ENCODE measurements at places on chromosomes 7 and 10.
A peak's percentile ranks its signal among the peaks of the same experiment; 100 is the strongest.

- DNase-seq: no peak
Observed at GRCh38 chr10:61919646-61920215, 18.2 kb downstream of the ARID5B start.

DNA sequence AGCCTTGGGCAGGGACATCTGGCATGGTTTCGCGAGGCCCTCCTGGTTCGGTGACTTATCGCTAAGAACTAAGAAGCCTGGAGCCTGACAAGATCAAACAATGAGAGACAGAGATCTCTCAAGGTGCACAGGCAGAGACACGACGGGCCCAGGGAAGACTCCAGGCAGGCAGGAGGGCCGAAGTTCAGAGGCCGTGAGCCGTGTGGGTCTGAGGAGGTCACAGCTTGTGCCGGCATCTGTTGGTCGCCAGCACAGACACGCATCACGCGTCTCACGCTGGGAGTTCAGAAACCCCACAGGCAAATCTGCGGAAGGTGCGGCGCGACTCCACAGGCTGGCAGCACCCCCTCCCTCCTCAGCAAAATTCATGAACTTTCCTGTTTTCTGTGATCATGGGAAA lies 314.0 kb downstream of the DNAJB6 start:
- DNase-seq: no peak

DNA sequence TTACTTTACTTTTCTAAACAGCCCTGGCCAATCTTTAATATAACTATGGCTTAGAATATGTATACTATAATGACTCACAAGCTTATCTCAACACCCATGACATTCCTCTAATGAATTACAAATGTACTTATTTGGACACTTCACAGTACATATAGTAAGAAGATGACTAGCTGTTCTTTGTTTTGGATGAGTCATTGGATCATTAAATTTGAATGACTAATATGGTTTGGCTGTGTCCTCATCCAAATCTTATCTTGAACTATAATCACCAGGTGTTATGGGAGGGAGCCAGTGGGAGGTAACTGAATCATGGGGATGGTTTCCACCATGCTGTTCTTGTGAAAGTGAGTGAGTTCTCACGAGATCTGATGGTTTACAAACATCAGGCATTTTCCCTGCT lies 807.5 kb upstream of the SORCS1 start:
- no peak for DNase-seq

DNA sequence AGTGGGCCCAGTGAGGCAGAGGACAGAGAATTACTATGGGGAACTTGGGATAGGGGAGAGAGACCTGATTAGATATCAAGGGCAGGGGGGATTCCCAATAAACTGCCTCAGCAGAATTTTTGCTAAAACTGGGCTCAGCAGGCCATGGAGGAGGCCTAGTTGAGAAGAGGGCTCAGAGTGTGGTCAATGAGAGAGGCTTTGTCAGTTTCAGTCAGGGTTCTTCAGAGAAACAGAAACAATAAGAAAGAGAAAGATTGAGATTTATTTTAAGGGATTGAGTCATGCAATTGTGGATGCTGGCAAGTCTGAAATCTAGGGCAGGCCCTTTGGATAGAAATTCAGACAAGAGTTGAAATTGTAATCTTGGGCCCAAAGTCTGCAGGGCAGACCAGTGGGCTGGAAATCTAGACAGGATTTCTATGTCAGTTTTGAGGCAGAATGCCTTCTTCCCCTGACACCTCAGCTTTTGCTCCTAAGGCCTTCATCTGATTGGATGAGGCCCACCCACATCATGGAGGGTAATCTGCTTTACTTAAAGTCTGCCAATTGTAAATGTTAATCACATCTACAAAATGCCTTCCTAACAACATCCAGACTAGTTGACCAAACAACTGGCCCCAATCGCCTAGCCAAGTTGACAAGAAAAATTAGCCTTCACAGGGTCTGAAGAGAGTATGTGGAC lies 33.5 kb upstream of the CCSER2 start:
- DNase-seq: no peak

DNA sequence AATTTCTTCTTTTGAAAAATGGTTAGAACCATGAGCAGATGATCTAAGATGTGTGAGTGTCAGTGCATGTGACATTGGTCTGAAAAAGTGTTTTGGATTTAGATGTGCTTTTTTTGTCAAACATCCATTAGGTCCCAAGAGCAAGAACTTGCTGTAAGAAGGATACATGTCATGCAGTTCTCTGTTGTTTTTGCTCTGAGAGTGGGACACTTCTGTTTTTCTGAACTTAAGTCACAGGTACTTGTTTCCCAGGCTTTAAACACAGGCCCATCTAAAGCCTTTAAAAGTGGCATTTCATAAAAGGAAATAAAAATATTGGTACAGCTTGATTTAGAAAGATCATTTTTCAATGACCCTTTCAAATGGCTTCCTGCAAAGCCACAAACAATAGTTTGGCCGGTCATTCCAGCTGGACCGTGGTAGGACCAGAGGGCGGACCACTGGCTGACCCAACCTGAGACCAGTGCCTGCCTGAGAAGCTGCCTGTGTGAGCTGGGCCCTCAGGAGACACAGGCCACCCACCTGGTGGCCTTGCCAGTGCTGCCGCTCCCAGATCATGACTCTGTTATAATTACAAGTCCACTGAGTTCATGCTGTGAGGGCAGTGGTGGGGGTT lies 92.7 kb downstream of the EEPD1 start:
- no peak for DNase-seq

GRCh38 chr7:90690159-90690858 lies 94.2 kb downstream of the CDK14 start:
- DNase-seq: no peak

- DNase-seq: peak; percentile 78
Observed at GRCh38 chr7:4745971-4746919, 29.2 kb upstream of the AP5Z1 start.

DNA sequence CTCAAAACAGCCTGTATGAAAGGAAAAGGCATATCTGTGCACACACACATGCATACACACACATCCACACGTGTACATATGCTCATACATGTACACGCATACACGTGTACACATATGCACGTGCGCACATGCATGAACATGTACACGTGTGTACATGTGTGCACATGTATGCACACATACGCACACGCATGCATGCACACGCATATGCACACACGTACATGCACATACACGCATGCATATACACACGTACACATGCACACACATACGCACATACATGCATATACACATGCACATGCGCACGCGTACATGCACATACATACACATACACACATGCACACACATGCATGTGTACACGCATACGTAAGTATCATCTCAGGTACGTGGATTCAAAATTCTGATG lies 19.4 kb downstream of the DIP2C start:
- no peak for DNase-seq

- DNase-seq: no peak
Observed at GRCh38 chr7:130345136-130345535, 520 bp downstream of the CPA5 start.

- no peak for DNase-seq
Observed at GRCh38 chr7:16758036-16758435, 4.5 kb downstream of the TSPAN13 start.

DNA sequence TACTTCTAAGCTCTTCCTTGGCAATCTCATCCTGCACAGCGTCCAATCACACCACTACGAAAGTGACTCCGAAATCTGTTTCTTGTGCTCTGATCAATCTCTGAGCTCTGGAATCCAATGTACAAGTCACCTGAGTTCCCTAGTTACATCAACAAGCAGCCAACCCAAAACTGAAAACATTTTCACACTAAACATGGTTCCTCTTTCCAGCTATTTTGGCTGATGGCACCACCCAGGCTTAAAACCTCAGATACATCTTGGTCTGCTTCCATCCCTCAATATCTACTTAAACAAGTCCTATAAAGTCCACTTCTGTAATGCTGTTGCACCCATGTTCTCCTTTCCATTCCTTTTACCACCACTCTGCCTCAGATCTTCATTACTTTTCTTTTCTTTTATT lies 3.6 kb downstream of the BLOC1S2 start:
- no peak for DNase-seq

GRCh38 chr7:106770191-106770590 lies 94.9 kb upstream of the PIK3CG start:
- DNase-seq: no peak

- no peak for DNase-seq
Observed at GRCh38 chr10:132224343-132225072, 37.8 kb downstream of the DPYSL4 start.

DNA sequence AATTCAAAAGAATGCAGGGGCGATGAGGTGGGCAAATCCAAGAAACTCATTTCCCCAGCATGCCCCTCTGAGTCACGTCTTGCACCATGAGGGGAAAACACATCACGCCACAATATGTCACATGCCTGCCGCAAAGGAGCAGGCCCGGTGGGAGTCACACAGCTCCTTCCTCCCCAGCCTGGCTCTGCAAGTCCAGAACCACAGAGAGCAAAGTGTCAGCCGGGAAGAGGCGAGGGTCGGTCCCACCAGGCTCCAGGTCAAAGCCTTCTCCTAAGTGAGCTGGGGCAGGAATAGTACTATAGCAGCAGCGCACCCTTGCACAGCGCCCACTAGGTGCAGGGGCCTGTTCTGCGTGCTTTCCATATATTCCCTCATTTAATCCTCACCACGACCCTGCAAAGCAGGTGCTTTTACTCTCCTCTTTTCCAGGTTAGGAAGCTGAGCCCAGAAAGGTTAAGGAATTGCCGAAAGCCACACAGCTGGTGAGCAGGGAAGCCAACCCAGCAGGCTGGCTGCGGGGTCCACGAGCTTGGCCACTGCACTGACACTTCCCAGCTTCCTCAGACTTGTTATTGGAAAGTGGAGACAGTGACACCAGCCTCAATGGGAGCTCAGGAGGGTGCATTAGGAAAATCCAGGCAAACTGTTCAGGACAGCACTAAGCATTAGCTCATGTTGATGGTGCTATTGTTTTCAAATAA lies 94.0 kb upstream of the ZMIZ1 start:
- DNase-seq: peak; percentile 99

DNA sequence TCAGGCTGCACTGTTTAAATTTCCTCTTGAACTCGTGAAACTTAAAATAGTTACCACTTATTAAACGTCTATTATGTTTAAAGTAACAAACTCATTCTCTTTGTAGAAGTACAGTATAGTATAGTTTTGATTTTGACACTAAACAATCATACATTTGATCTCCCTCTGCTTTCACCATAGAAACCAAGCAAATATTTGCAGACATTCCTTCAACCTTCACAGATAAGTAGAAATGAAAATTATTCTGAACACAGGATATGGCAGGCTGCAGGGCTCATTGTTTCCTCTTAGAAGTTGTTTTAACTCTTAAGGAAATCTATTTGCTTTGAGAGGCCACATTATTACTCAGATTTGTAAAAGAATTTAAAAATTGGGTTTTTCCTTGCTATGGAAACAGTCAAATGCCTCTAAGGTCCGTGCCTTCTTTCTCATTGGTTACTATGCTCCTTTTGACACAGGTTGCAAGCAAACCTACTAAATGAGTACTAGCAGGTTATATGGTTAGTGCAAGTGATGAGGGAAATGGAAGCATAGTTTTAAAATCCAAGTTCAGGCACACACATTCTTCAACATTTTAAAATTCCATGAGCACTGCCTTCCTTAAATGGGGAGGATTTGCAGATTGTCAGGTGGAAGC lies 92.8 kb upstream of the FAM133B start:
- DNase-seq: no peak

DNA sequence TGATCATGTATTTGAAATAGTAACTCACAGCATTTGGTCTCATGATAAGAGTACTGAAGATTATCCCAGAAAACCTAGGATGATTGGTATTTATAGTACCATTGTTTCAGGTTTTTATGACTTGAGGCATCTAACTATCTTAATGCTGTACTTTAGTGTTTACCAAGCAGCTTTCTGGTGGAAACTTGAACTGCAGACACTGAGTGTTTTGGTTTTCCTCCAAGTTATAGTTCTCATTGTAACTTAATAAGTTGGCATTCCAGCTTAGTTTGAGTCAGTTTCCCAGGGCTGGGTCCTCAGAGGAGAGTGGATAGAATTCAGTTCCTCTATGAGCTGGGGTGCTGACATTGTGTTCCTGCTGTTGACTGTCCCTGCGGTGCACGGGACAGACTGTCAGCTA lies 50.4 kb downstream of the SEC23IP start:
- DNase-seq: no peak

GRCh38 chr7:148336411-148336810 lies 254.2 kb upstream of the C7orf33 start:
- no peak for DNase-seq

GRCh38 chr7:77289387-77289786 lies 89.8 kb upstream of the FGL2 start:
- no peak for DNase-seq

GRCh38 chr7:107232568-107233090 lies 63.8 kb downstream of the HBP1 start:
- no peak for DNase-seq

- DNase-seq: no peak
Observed at GRCh38 chr7:67341153-67341768, 344.6 kb downstream of the TYW1 start.

GRCh38 chr10:89022734-89023133 lies 32.1 kb downstream of the FAS start:
- DNase-seq: no peak

DNA sequence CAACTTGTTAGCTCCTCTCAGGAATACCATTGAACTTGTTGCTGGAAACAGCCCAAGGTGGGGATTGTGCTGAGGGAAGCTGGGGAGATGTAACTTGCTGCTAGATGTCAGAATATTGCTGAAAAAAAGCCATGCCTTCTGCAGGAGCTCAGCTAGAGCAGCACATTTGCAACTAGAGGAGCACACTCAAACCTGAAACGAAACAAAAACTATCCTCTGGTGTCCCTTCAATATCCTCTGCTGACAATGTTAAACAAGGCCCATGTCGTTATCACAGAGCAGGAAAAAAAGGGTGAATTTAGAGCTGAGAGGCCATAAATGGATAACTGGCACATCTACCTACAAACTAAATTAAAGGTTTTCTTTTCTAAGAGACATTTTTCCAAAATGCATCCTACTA lies 53.7 kb upstream of the MACC1 start:
- DNase-seq: no peak

- DNase-seq: no peak
Observed at GRCh38 chr10:89773081-89773480, 71.7 kb downstream of the KIF20B start.

DNA sequence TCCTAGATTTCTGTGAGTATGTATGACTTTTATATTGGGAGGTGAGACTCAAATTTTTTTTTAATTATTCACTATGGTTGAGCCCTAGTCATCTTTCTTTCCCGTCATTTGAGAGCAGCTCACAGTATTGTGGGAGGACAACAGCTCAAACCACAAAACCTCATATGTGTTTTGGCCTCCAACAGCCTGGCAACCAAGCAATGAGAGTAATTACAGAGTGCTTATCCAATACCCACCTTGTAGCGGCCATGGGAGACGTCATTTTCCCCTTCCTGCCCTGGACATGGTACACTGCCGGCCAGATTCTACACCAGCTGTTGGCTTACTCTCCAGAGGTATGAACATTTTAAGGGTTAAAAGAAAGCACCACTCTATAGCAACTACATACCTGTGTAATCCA lies 49.1 kb downstream of the DOCK4 start:
- DNase-seq: no peak

- no peak for DNase-seq
Observed at GRCh38 chr7:129110258-129110981, 34.1 kb upstream of the TSPAN33 start.

GRCh38 chr10:128050936-128051335 lies 75.3 kb downstream of the MKI67 start:
- DNase-seq: peak; percentile 80

Measured in CD14-positive monocyte (primary cell).